ENCODE measurements at places on chromosomes 11 and 22.

DNA sequence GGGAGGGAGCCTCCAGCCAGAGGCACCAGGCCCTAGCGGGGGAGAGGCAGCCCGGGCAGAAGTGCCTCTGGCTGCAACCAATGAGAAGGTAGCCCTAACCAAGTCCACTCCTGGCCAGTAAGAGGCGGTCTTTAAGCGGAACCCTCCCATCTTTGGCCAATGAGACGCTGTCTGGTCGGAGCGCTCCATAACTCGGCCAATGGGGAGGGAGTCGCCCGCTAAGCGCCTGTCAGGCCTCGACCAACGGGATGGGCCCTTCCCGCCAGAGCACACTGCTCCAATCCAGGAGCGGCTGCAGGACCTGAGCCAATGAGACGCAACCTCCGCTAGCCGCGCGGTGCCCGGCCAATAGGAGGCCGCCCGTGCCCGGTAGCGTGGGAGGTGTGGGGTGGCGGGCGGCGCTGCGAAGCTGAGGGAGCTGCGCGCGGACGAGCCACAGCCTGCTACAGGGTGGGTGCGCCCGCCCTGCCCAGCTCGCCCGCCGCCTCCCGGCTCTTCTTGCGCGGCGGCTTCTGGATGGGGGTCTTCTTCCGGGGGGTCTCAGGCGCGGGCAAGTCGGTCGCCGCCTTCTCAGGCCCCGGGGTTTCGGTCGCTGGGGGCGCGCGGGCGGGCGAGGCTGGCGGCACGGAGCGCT, 12.6 kb downstream of the SCARF2 start:
- DNase-seq, result no peak

DNA sequence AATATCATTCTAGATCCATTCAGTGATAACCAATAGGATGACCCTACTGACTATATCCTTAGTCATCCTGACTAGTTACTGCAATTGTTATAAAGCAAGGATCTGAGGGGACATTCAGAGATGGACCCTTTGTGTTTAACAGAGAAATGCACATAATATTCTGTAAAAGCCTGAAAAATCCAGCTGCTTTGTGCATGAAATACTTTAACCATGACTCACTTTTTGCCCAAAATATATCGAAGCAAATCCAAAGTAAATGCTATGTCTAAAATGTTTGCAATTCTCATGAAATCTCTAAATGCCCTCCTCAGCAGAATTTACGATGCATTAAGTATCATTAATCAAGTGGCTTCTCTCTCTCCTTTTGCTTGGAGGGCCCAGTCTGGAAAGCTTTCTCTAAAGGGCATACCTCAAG, 178.8 kb upstream of the MTMR2 start:
- DNase-seq, result no peak

DNA sequence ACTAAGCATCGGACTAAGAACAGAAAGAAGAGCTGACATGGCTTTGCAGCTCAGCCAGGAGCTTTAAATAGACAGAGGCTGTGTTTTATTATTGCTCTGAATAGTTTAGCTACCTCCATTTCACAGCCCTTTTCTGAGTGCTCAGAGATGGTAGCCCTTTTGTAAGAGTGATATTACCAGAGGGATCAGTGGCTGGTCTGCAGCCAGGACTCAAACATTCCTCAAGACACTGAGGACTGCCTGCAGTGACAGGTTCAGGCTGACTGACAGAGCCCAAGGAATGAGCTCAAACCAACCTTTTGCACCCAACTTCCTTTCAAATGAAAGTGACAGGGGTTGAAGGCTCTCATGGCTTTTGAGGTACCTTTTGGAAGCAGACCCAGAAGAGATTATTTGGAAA, 189.0 kb downstream of the DDX10 start:
- no peak for DNase-seq

GRCh38 chr11:17386331-17387084, 2.0 kb downstream of the KCNJ11 start:
- peak; percentile 9 for DNase-seq

- DNase-seq, result no peak
Measured at GRCh38 chr11:100734743-100735527, 47.8 kb downstream of the ARHGAP42 start.

DNA sequence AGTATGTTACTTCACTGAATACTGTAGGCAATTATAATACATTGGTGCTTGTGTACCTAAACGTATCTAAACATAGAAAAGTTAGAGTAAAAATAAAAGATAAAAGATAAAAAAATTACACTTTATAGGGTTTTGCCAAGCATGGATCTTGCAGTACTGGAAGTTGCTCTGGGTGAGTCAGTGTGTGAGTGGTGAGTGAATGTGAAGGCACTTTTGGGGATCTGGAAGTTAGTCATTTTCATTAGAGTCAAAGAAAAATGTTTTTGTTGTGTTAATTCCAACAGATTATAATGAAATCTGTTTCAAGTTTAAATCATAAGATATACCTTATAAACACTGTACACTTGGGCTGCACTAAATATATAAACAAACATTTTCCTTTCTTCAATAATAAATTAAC, 3.3 kb downstream of the SLC22A25 start:
- no peak for DNase-seq

GRCh38 chr11:57155400-57155799, 26.4 kb upstream of the LRRC55 start:
- no peak for DNase-seq

- DNase-seq, result no peak
Measured at GRCh38 chr11:76124905-76125770, 81.2 kb downstream of the WNT11 start.

DNA sequence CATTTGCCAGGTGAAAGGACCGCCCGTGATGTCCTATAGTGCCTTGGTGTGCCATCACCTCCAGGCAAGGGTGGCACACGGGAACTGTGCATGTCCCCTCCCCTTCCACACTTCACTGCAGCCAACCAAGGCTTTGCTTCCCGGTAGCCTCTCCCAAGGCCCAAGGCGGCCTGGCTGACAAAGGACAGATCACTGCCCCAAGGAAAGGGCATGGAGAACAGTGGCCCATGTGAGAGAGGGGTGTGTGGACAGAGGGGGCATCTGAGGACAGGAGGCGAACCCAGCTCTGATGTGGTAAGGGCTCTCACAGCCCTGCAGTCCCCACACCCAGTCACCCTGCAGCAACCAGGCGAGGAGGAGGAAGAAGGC, 50.4 kb downstream of the RPUSD4 start:
- no peak for DNase-seq

DNA sequence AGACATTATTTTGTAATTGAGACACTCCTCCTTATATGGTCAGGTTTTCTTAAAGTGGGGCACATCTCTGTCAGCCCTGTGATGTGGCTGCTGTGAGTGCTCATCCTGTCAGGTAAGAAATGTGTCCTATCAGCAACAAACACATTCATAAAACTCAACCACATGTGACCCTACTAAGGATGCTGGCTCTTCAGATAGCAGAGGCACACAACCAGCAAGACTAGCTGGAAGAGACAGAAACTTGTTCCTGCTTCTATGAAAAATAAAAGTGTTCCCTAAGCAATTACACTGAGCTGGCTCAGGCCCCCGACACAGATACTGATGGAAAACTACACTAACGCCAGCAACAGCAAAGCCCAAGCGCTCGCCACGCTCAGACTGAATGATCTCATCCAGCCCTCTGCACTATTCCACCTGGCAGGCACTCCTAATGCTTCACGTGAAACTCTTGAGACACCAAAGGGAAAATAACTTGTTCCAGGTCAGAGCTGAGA, 49.8 kb upstream of the CYP2D6 start:
- DNase-seq, result no peak

- DNase-seq, result no peak
Measured at GRCh38 chr22:24583221-24584165, 9.4 kb downstream of the LRRC75B start.

DNA sequence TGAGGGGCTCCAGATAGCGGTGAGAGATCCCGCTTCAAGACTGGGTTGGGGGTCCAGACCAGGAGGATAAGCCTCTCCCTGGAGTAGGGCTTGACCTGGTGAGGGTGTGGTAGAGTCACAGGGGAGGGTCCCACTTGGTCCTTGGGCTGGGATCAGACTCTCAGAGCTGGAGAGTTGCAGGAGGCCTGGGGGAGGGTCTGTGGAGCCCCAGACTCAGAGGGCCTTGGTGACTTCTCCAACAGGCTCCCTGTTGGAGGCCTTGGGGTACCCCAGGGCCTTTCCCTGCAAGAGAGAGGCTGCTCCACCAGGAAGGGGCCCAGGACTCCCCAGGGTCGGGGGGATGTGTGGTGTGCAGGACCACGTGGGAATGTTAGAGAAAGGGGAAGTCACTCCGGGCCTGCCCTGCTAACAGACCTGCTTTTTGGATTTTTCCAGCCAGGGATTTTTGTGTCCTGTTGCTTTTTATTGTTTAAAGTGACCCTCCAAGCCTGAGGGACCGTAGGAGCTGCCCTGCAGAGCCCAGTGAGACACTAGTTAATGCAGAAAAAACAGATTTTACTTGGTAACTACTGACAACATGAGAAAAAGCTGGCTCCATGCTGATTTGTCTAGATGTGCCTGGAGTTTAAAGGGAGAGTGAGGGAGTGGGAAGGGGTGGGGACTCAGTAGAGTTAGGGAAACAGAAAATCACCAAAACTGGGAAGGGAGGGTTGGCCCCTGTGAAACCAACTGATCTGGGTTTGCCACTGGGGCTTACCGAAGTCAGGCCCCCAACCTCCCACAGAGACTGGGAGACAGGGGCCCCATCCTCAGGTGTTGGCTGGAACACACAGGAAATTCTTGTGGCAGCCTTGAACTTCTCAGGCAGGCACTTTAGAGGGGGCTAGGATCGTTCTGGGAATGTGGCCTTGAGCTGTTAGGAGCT, 801 bp upstream of the TXNRD2 start:
- DNase-seq, result no peak

DNA sequence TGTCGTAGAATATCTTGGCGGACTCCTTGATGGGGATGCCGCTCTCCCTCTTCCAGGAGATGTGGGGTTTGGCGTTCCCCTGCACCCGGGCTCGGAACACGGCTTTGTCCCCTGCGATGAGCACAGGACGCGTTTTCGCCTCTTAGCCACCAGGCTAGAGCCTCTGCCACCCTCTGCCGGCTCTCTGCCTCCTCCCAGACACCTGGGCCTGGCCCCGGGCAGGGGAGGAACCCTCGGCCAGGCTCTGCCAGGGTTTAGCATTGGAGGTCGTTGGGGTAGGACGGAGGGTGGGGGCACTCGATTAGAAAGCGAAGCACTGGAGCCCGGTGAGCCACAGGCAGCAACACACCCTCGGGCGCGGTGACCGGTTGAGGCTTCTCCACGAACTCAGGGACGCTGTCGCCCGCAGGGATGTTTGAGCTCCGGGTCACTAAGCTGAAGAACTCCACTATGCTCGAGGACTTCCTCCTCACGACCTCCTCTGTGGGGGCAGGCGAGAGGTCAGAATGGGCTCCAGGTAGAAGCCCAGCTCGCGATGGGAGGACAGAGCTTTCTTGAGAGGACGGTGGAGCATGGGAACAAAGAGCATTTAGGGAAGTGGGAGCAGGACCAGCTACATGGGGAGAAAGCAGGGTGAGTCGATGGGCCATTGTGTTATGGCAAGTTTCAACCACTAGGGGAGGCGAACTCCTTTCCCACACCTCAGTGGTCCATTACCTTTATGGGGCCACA, 4.3 kb downstream of the IGSF22 start:
- DNase-seq, result peak; percentile 48

DNA sequence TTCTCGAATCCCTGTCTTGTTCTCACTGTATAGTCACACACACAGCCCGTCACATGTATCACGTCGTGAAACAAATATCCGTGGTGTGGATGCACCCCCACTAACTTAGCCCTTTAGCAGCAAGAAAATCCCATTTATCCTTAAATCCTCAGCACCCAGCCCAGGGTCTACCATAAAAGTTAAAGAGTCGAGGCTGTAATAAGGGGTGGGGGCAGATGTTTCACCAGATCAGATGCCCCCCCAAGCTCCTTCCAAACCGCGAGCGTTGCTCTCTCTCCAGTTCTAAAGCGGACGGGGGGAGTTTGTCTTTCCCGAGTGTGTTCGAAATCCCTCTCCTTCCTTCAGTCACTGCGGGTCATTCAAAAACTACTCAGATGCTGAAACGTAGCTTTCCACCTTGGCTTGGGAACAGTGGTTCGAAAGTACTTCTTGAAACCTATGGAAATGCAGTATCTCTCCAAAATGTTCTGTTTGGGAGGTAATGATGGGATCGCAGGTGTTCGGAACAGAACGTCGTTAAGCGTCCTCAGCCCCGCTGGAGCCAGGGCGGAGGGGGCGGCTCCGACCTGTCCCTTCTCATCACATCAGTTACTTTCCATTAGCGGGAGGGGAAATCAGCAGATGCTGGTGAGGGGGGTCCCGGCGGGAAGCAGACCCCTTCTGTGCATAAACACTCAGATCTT, 156.2 kb downstream of the BRD1 start:
- DNase-seq, result no peak

GRCh38 chr11:94885133-94885532, 88.2 kb downstream of the CWC15 start:
- no peak for DNase-seq

Data from NCI-H774 (cell line).